ELR (cell line): ENCODE measurements at places on chromosomes 4 and X.

DNA sequence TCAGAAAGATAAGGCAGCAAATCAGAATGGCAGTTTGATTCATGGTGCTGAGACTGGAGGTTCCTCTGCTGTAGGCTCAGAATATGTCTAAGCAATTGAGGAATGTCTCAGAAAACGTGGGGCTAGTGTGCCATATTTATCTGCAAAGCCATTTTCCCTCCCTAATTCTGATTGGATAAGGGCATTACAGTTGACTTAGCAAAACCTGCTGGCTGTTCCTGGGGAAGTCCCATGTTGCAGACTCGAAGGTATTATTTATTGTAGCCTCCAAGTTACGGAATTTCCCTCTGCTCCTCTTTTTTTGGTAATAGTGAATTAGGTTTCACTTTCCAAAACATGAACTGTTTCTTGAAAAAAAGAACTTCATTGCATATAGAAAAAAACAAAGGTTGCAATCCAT lies at the start of gene CXCL10:
CXCL10 (minus strand) TSS at position 109 of the 400 bp plus-strand sequence; CDS start at position 43, 66 bp downstream.
- DNase-seq, result peak; percentile 21

DNA sequence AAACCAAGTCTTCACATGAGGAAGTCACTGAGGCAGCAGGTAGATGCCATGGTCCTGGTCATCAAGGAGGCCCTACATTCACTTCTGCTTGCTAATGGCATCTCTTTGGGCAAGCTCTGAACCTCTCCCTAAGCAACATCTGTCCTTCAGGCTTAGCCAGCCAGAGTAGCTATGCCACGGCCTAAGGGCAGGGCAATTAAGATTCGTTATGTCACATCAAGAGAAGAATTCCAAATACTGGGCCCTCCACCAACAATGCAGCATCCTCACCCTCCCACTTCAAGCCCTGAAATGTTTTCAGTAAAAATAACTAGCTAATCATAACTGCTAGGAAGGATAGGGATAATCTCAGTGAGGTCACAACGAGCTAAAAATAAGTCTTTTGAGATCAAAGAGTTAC lies 120.7 kb upstream of the HCCS start:
- no peak for DNase-seq

- DNase-seq, result peak; percentile 66
These were observed 19.6 kb downstream of the RCHY1 start for GRCh38 chr4:75494563-75494962.

- no peak for DNase-seq
These were observed 41.9 kb downstream of the FRAS1 start for GRCh38 chr4:78099058-78099457.

DNA sequence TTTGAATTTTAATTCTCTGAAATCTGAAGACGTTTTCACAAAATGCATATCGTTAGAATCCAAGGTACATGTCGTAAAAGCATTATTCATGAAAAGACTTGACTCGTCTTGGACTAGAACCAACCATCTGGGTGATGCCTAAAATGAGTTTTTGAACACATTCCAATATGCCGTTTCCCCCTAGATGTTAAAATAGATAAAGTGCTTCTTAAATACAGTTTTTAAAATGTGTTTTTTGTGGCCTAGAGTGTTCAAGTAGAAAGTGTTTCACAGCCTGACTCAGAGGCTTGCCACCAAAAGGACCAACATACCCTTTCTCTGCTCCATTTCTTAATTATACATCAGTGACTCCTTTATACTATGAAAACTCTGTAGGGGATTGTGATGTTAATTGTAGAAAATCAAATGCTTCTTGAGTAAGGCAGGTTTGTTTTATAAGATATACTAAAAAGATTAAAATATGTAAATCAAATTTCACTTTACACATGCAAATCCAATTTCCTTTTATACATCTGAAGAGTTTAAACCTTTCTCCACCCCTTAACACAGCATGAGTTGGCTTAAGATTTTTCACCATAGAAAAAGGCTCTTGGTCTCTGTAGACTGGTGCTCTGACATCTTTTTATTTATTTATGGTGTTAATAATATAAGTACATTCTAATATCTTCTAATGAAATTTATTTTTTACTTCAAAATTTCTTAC lies 48.4 kb downstream of the PRKG2 start:
- DNase-seq, result no peak

DNA sequence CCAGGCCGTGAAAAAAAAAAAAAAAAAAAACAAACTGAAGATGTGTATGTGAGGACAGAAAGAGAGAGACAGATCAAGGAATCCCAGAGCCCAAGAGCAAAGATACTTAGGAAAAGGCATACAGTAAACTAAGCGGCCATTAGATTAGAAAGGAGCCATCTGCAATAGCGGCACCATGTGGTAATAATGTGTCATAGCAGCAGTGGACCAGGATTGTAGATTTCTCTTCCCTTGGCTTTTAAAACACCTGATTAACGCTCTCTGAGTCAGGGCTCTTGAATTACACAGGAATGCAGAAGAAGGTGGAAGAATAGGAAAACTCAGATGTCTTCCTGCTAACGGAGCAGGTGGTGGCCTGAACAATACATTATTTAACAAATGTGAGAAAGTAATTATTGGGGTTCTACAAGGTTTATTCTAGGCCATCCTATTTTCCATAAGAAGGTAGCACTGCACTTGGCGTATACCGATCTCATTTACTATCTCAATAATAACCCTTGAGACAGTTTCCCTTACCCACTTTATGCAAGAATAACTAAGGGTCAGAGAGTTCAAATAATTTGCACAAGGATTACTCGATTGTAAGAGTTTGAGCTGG lies 182.7 kb downstream of the KCNIP4 start:
- DNase-seq, result peak; percentile 64

DNA sequence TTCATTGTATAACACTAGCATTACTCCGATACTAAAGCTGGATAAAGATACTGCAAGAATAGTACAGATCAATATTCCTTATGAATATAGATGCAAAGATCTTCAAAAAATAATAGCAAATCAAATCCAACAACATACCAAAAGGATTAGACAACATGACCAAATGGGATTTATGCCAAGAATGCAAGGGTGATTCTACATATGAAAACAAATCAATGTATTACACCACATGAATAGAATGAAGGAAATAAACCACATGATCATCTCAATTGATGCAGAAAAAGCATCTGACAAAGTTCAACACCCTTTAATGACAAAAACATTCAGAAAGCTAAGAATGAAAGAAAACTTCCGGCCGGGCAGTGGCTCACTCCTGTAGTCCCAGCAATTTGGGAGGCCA lies 42.8 kb downstream of the CUL4B start:
- DNase-seq, result peak; percentile 82
